NCI-H1930 (cell line): ENCODE measurements at places on chromosomes 16 and 17.

GRCh38 chr16:85720302-85720637 lies 30.6 kb downstream of the C16orf74 start:
- DNase-seq: no peak

DNA sequence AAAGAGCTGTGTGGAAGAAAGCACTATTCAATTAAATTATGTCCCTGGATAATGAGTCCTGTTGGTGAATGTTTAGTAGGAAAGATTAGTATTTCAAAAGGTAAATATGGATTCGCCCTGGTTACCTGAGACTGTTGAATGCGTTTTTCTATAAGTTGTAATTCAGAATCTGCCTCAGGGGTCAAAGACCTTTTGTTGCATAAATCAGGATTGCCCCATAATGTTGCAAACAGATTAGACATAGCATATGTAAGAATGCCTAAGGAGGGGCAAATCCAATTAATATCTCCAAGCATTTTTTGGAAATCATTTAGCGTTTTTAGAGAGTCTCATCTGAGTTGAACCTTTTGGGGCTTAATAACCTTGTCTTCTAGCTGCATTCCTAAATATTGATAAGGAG lies 70.1 kb upstream of the ARL4D start:
- DNase-seq: no peak

DNA sequence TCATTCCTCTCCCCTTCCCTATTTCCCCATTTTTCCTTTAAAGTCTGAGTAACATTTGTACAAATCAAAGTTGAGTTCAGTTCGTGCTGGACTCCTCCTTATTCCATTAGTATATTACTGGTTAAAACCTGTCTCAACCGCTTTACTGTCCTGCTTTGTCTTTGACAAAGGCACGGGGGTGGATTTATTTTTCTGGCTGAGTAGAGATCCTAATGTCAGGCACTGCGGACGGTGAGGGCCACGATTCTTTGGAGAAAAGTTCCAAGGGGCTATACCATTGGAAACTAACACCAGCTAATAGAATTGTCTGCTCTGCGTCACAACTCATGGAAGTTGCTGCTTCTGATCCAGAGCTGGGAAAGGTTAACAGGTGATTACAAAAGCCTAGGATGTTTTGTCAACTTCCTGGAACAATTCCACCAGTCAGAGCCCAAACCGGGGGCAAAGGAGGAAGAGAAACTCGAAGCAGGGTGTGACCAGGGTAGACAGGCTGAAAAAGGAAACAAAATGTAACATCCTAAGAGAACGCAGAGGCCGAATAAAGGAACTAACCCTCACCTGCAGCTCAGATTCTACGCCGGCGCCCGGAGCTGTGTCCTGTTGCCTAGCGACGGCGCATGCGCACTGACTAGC lies 12.4 kb downstream of the TAT start:
- no peak for DNase-seq

GRCh38 chr17:74785981-74786360 lies 9.8 kb upstream of the NAT9 start:
- DNase-seq: no peak

DNA sequence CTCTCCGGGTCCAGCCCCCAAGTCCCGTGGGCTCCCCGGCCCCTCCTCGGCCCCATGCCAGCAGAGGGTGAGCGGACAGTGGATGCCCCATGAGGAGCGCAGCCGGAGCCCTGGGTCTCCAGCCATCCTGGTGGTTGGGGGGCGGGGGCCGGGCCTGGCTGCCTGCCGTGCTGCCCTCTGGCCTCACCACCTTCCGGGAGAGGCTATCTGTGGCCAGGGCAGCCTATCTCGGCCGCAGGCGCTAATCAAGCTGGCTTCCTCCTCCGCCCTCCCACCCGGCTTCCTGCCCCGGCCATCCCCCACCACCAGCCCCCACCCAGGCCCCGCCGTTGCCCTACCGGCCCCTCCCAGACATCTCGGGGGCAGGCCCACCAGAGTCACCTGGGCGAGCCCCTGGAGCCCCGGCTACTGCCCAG lies 46.8 kb downstream of the ZFPM1 start:
- DNase-seq: no peak

DNA sequence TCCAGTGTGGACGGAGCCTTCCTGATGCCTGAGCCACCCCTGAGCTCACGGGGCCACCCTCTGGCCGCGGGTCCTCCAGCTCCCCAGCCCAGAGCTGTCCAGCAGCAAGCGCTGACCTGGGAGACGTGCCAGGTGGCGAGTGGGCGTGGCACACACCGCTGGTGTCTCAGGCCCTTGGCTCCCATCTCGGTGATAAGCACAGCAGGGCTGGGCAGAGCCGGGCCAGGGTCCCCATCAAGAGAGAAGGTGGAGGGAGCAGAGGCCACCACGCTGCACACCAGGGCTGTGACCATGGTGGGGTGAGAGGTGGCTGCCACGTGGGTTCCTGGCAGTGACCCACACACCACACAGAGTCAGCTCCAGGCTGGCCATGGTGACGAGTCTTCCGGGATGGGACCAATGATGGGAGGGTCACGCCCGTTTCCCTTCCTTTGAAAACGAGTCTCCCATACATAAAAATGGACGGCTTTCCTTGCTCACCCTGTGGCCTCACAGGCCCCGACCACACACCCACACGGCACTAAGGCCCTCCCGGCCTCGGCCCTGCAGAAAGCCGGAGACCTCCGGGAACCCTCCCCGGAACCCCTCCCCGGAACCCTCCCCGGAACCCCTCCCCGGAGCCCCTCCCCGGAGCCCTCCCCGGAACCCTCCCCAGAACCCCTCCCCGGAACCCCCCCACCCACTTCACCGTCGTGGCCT lies 16.8 kb downstream of the UTS2R start:
- DNase-seq: no peak

- no peak for DNase-seq
Measured at GRCh38 chr17:45305530-45306087, 11.2 kb downstream of the MAP3K14 start.

GRCh38 chr16:58269526-58269925 lies 25.3 kb downstream of the PRSS54 start:
- DNase-seq: no peak

- DNase-seq: no peak
Measured at GRCh38 chr16:68421076-68421475, 27.2 kb downstream of the SMPD3 start.

DNA sequence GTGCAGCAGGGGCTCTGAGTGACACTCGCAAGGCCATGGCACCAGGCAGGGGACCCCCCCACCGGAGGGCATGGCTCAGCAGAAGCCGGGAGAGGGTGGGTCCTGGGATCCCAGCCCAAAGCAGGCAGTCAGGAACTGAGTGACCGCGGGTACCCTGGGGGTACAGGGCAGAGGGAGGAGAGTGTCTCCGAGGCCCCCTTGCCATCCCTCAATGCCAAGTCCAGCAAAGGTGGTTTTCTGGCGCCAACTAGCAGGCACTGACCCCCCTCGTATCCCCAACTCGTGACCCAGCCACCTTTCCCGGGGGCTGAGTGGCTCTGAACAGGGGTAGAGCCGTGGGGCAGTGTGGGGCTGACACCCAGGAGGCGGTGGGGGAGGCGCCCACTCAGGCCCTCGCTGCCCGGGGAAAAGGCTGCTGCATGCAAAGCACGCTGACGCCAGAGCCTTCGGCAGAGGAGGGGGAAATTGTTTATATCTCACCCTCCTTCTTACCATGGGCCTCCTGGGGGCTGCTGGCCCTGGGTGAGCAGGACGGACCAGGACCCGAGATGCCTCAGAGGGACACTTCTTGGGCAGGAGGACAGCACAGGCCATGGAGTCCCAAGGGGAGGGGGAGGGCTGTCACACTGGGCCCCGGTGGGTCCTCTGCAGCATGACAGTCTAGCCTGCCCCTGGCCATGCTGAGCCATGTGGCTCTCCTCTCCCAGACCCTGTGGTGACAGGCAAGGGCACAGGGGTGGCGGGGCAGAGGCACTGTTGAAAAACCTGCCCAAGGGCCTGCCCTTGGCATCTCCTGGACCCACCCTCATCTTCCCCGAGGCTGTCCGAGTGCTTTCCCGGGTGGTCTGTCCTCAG lies 14.6 kb upstream of the ENPP7 start:
- no peak for DNase-seq

DNA sequence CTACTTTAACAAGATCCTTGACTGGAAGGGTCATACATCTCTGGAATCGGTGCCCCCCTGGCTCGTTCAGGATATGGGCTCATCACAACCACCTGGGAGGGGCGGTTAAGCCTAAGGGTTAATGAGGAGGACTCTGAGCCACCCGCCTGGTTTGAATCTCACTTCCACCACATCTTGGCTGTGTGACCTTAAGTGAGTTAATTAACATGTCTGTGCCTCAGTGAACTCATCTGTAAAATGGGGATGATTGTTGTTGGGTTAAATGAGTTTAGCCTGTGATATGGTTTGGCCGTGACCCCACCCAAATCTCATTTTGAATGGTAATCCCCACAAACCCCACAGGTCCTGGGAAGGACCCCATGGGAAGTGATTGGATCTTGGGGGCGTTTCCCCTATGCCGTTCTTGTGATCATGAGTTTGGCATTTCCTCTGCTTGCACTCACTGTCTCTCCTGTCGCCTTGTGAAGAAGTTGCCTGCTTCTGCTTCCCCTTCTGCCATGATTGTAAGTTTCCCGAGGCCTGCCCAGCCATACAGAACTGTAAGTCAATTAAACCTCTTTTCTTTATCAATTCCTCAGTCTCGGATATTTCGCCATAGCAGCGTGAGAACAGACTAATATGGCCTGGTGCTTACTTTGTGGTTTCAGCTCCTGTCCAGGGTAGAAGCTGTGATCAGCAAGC lies 214.0 kb upstream of the CIBAR2 start:
- DNase-seq: no peak

GRCh38 chr16:12426122-12426521 lies 377.6 kb downstream of the CPPED1 start:
- DNase-seq: no peak

GRCh38 chr17:27849474-27850185 lies 43.5 kb downstream of the LYRM9 start:
- no peak for DNase-seq

DNA sequence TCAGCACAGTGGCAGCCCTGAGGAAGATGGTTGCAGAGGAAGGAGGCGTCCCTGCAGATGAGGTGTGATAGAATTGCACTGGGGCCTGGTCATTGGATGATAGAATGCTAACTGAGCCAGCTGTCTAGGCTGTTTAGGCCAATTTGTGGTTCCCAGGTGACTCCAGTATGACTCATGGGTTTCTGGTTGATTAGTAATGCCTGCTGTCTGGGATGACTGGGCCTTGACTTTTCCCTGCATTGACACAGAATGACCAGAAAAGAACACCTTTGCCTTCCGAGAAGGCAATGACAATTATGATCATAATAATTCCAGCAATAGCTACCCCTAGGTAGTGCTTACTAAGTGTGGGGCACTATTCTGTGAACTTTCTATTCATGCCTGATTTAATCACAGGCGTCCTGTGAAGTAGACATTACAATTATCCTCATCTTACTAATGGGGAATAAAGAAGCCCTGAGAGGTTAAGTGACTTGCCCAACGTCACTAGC lies 31.5 kb downstream of the USP43 start:
- DNase-seq: no peak

- DNase-seq: no peak
Measured at GRCh38 chr16:1426734-1427471, 4.0 kb upstream of the PERCC1 start.

DNA sequence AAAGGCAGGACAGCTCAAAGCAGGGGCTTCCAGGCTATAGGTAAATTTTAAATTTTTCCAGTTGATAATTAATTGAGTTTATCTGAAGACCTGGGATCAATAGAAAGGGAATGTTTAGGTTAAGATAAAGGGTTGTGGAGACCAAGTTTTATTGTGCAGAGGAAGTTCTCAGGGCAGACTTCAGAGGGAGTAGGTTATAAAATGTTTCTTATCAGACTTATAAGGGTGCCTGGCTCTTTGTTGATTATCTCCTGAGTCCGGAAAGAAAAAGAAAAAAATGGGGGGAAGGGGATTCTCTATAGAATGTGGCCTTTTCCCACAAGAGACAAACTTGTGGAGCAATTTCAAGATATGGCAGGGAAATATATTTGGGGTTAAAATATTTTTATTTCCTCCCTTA lies 15.9 kb downstream of the SLC46A1 start:
- DNase-seq: no peak

- no peak for DNase-seq
Measured at GRCh38 chr16:49474741-49475140, 101.1 kb downstream of the C16orf78 start.

DNA sequence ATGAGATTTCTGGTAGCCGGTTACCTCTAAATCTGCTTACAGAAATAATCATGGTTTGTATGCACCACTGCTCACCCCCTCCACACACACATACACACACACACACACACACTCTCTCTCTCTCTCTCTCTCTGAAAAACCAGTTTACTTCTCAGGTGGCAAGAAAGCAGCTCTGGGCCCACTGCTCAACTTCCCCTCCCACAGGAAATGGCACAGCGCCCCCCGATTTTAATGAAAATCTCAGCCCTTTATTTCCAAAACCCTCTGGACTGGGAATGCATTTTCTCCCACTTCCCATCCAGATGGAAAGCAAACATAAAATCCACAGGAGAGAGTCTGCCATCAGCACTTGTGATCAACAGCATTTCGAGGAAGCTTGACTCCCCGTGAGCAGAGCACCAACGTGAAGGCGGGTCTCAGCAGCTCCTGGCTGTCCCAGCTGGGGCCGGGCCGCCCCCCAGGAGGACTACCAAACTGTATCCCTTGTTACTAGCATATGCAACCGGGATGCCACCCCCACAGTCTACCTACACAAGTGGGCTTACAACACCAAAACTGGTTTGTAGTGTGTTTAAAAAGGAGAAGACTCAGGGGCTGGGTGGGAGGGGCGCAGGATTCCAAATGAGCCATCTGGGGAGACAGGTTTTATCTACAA lies 121.1 kb downstream of the SLC39A11 start:
- no peak for DNase-seq

DNA sequence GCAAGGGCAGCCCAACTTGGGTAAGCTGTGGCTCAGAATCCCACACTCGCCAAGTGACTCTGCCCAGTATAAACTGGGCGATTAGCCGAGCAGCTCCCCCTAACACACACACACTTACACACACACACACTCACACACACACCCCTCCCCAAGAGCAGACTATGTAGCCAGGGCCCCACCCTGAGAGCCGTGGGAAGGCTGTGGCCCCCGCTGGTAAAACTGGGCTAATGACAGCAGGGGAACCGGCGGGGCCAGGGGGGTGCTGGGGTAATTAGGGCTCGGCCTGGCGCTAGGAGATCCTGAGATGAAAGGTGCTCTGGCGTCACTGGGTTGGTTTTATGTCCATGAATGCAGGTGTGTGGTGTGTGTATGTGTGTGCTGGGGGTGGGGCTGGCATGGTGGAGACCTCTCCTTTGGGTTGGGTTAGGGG lies 1.1 kb upstream of the THRA start:
- DNase-seq: no peak
